ENCODE measurements at places on chromosomes 12 and 14.
A peak's percentile ranks its signal among the peaks of the same experiment; 100 is the strongest.

DNA sequence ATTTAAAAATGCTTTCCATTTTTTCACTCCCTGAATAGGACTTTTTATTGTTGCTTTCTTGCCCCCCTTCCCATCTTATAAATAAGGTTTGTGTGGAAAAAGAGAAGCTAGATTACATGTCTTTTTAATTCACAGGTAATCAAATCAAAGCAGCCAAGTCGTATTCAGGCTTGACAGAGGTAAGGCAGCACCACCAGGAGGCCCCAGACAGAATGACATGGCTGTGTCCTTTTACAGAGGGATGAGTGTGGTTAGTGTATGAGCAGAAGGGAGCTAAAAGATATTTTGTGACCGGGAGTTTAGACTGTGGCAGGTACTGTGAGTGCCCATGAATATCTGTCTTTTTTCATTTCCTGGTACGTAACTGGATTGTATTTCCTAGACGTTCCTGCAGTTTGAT, 596.1 kb downstream of the ETNK1 start:
- no peak for ATAC-seq

DNA sequence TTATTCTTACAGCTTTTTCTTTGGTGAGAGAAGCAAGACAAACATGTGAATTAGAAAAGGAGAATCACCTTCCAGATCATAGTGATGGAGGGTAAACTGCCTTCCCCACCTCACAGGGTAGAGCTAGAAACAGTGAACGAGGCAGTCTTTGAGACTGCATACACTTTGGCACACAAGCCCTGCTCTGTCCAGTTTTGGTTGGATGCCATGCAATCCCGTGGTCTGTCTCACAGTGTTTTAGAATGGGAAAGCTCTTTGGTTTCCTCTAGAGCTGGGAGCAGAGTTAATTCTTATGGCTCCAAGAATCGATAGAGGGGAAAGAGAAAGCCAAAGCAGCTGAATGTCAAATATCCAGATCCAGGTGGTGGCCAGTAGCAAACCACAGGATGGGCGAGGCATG, 21.9 kb downstream of the TDP1 start:
- no peak for ATAC-seq

DNA sequence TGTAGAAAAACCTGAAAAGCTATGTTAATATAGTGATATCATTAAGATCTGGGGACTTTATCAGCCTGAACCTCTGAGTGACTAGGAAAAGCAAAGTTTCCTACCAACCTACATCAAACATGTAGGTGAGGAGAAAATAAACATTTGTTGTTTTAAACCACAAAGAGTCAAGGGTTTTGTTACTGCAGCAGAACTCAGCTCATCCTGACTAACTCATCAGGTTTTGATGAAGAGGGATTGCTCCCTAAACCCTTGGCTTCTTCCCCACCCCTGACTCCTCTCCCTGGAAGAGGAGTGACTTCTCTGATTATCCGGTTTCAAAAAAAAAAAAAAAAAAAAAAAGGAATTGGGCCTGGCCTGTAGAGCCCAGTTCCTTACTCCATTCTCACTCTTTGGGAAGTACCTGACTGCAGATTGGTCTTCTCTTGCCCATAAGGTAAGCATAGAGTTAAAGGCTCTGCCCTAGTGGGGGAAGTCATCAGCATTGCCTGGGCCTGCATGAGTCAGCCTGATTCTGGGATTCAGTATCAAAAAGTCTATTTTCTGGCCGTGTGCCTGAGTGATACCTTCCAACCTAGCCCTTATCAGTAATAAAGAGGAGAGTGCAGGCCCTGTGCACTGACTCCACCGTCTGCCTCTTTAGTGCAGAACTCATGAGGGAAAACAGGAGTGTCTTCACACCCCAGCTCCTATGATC, 16.9 kb downstream of the BDKRB1 start:
- ATAC-seq, result no peak

GRCh38 chr12:55760663-55761062, 17.7 kb downstream of the GDF11 start:
- peak; percentile 97 for ATAC-seq

DNA sequence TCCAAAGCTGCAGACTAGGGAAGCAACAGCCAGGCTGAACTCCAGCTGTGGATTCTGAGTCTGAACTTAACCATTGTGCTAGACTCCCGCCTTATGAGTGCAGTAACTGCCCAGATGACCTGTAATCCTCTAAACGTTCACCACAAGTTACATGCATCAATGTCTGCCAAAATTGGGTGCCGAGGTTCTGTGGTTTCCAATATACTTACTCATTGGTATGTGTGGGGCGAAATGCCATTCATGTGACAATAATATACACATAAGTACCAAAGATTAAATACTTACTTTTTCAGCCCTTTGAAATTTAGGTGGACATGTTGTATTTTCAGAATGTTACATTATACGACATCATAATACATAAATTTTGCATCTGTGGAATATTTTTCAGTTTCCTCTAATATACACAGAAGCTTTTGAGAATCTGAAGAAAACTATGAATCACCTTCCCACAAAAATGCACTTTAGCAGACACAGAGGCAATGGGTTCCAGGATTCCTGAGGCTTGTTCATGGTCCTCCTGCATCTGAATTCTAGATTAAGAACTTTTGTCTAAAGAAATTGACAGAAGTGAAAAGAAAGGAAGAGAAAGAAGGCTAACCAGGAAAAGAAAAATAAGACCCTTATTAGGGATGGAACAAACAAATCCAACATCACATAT, 31.7 kb downstream of the GRIP1 start:
- no peak for ATAC-seq

- peak; percentile 66 for ATAC-seq
These were observed 71.4 kb upstream of the GPR68 start for GRCh38 chr14:91315844-91316267.

- ATAC-seq, result no peak
These were observed 17.1 kb upstream of the AMN start for GRCh38 chr14:102905116-102906108.

GRCh38 chr12:47858511-47859266, 39.0 kb upstream of the HDAC7 start:
- ATAC-seq, result no peak
